Neural progenitor cell (in vitro differentiated cells): ENCODE measurements at places on chromosomes 7 and 10.

DNA sequence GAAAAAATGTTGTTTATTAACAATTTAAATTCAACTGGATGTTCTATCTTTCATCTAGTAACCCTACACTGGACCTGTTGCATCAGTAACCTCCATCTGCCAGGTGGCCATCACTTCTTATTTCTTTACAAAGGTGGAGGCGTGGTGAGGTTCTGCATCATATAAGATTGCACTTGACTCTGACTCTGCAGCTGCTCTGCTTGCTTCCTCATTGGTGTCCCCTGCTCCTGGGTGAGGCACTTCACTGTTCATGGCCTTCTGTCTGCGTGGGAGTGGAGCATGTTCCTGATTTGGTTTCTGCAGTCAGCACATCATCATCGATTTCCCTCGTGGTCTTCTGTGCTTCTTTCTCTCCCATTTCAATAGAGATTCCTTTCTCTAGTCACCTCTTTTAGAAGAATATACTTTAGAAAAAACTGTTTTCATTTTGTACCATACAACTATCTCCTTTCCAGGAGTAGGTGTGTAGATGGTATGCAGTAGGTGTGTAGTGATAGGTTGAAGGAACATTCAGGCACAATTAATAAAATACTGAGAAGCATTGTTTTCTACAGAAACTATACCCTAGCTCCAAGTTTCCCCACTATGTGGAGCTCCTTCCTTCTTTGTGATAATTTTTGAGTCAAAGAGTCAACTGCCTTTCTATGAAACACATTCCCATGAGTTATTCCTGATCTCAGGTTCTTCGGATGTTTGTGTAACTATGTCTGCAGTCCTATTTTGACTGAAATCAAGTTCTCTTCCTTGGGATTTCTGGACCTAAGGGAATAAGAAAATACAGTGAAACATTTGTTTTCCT lies 231.7 kb upstream of the CNTNAP2 start:
- no peak for DNase-seq

DNA sequence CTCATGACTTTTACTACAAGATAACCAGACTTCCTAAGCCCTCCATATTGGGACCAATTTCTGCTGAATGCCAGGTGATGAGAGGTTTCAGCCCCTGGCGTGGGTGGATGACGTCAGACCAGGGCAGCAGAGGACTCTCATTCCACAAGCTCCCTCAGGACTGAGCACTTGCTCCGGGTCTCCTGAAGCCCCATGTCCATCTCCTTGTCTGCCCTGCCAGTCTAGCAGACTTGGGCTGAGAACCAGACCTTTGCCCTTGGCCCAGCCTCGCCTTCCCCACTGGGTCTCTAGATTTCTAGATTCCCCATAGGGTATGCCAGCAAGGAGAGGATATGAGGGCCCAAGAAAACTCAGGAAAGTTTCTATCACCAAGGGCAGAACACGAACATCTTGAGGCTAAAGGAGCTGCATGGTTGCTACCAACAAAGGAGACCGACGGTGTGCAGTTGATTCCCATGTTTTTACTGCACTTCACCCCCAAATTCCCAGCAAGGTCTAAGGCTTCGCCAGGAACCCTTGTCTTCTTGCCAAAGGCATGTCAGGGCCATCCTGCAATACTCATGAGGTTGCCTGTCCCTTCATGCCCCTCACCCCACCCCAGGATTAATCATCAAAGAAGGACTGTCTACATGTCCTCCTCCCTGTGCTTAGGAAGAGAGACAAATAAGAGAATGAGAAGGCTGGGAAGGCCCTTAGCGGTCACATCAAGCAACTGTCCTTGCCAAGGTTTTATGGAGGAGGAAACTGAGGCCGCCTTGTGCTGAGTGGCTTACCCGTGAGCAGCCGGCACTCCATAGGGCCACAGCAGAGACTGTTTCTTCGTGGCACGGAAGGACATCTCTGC lies 96.5 kb upstream of the MACROH2A2 start:
- DNase-seq, result no peak

GRCh38 chr7:137664846-137665245 lies 181.9 kb downstream of the DGKI start:
- no peak for DNase-seq

- DNase-seq, result no peak
These were observed 3.9 kb upstream of the CPN1 start for GRCh38 chr10:100085596-100085995.

GRCh38 chr7:131105799-131106680 lies 221.6 kb upstream of the MKLN1 start:
- peak; percentile 77 for DNase-seq

DNA sequence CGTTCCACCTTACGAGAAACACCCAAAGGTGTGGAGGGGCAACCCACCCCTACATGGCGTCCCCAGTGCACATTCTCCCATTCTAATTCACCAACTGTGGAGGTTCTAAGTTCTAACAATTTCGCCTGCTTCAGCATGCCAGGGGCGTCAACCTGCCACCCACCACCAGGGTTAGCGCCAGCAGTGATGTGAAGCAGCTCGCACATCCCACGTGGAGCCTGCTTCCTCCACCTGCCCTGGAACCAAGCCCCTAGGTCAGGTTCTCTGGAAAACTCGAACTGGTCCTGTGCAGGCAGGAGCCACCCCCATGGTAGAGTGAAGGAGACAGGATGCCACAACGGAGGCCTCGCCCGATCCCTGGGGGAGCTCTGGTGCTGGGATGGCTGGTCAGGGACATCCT lies 33.3 kb upstream of the FXYD4 start:
- DNase-seq, result no peak

- peak; percentile 79 for DNase-seq
These were observed 622 bp downstream of the WNT16 start for GRCh38 chr7:121329191-121330052.

DNA sequence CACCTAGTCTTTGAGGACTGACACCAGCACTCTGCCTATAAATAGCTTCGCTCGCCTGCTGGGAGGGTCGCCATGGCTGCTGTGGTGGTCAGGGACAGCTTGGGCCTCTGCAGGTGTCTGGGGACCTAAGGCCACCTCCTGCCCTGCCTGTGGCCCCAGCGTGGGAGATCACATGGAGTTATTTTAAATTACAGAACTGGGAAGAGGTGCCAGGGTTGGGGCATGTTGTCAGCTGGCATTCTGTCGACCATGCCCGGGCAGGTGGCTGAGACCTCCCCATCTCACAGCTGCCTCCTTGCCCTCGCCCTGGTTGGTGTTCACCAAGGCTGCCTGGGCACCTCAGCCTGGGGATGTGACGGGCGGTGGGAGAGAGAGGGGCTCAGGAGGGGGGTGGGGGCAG lies 18.1 kb downstream of the SHH start:
- no peak for DNase-seq

DNA sequence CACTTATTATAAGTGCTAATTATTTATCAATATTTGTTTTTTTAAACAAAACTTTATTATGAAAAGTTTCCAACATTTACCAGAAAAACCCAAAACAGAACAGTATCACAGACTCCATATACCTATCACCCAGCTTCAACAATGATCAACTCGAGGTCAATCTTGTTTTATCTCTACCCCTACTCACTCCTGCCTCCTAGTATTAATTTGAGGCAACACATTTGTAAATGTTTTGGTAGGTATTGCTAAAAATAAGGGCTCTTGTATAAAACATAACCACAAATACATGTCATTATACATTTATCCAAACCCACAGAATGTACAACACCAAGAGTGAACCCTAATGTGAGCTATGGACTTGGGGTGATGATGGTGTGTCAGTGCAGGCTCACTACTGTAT lies 15.9 kb upstream of the CDH23 start:
- no peak for DNase-seq

GRCh38 chr7:151859111-151859947 lies 17.6 kb downstream of the PRKAG2 start:
- no peak for DNase-seq

DNA sequence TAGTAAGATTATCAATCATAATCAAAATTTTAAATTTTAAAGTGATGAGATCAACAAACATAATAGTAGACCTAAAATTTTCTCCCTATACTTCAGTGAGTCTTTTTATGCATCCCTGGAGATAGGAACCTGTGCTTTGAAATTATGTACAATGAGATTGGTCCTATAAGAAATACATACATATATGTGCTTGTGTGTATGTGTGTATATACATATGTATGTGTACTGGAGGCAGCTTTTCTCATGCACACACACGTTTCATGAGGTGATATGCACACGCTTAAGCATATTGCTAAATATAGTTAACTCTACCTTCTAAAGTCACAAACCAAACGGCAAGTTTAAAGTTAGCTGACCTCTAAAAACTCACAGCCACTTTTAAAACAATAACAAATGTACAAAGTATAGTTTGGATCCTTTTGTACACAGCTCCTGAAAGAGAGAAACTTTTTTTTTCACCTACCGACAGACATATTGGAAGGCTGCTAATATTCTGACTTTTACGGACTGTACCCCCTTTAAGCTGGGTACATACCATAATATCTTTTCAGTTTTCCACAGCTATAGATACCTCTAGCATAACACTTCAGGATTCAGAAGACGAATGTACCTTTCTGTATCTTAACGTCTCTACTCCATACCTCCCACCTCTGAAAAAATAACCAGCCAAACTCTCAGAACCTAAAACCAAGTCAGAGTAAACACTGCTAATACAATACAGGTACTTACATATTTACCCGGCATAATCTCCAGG lies 3.3 kb downstream of the ITGB1 start:
- no peak for DNase-seq

DNA sequence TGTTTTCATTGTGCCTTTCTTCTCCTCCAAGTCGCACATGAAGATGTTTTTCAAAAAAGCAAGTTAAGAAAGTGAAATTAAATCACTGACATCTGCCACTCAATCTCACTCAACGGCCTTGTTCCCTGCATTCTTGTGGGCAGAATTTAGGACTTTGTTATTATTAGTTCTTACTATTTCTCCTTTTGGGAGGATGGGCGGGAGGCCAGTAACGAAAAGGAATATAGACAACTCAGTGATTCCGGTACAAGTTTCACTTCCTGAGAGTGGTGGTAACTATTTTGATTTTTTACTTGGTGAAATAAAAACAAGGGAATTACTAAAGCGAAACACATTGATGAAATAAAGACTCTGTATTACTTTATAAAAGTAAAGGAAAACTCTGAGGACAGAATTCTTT lies 231.9 kb upstream of the HABP2 start:
- no peak for DNase-seq

DNA sequence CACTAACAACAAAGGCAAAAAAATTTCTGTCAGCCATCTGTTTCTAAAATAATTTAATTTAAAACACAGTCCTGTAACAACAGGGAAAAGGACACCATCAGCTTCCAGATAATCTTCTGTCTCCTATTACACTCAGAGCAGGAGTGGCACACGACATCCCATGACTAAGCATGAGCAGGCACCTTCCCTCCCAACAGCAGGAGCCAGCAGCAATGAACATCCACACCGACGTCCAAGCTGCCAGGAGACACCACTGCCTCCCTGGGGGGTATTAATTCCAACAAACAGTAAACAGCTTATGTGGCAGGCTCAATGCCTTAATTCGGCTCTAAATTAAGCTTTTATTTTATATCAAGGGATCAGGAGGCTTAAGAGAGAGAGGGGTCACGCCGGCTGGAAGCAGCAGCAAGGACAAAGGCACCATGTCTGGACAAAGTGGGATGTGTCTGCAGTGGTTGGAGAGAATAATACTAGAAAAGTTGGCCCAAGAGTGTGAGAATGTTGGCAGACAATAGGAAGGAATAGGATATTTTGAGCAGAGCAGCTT lies 45.7 kb downstream of the KIAA1549 start:
- peak; percentile 42 for DNase-seq

DNA sequence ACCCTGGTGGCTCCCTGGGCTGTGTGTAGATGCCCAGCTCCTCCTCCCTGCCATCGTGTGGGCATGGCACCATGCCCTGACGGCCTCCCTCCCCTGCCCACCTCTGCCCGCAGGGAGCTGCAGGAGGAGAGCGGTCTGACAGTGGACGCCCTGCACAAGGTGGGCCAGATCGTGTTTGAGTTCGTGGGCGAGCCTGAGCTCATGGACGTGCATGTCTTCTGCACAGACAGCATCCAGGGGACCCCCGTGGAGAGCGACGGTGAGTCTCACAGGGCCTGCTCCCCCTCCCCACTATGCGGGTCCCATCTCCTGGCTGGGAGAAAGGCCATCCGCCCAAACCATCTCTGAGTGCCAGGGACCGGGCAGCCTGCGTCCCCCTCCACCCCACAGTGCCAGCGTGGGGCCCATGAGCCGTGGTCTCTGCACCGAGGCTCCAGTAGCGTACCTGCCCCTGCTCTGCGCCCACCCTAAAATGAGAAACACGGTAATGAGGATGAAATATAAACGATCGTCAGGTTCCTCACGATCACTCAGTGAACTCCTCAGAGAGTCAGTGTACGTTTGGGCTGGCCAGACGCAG lies 7.8 kb downstream of the NUDT1 start:
- no peak for DNase-seq

DNA sequence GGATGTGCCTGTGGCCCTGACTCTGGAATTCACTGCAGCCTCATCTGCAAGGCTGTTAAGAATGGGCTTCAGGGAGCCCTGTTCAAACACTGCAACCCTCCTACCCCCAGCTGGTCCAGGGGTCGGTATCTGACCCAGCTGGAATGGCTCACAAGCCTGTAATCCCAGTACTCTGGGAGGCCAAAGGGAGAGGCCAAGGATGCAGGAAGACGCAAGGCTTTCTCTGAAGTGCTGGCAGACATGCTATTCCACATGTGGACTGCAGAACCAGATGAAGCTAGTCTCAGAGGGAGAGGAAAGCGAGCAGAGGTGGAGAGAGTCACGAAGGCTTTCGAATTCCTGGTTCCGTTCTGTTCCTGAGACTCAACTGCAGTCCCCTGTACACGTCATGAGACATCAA lies 45.0 kb downstream of the ESYT2 start:
- DNase-seq, result no peak

DNA sequence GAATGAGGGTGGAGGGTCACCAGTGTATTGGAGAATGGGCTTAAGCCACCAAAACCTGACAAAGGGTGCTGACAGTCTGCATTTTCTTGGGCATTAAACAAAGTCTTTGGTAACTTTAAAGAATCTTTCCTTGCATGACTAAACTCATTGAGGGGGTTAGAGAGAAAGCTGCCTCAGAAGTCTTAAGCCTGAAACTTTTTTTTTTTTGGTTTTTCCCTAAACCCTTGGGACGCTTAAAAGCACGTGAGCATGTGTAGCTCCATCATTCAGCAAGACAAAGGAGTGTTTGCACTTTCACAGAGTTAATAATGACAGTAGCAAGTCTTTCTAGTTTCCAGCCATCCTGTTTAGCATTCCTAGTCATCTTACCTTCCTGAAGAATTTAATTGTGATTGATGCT lies 110.7 kb downstream of the LRMDA start:
- DNase-seq, result peak; percentile 89

DNA sequence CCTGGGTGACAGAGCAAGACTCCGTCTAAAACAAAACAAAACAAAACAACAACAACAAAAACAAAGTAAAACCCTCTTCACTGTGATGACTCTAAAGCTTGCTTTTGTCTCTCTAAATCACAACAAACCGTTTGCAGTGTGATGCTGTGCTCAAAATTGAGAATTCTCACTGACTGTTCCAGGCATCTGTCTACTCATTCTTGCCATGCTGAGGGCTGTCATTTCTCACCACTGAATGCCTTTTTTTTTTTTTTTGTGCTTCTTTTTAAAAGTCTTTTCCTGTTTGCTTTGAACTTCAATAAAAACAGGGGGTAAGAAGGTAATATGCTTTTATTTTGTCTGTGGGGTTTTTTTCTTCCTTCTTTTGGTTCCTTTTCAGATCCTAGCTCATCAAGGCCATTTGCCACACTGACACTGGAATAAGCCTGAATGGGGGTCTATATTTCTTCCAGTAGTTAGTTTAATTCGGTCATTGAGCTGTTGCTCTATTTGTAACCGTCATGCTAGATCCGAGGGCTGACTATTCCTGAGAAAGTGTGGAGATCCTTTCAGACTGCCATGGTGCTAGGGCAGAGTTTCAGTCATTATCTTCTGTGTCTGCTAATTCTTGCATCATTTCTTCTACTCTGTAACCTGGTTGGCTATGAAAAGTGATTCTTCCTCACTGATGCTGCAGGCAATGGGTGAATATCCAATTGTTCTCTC lies 10.6 kb downstream of the FAS start:
- DNase-seq, result no peak
